ENCODE measurements at places on chromosomes 7 and 10.

GRCh38 chr10:102262744-102263370 lies 17.5 kb downstream of the GBF1 start:
- no peak for DNase-seq

DNA sequence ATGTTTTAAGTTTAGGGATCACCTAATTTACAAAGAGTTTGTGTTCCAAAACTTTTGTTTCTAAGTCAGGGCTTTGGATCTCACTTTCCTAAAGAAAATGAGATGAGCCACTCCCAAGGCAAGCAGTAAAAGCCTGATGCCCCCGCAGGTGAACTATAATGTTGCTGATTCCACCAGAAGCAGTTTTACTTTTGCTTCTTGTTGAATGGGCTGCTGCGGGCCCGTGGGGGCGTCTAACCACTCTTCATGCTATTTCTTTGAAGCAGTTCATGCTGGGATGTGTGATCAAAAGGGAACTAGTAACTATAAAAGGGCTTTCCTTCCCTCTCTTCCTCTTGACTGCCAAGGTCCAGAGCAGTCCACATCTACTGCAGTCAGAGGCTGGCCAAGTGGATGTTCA lies 118.7 kb upstream of the NEBL start:
- DNase-seq, result no peak

- DNase-seq, result no peak
Observed at GRCh38 chr10:102227050-102227449, 951 bp downstream of the ELOVL3 start.

DNA sequence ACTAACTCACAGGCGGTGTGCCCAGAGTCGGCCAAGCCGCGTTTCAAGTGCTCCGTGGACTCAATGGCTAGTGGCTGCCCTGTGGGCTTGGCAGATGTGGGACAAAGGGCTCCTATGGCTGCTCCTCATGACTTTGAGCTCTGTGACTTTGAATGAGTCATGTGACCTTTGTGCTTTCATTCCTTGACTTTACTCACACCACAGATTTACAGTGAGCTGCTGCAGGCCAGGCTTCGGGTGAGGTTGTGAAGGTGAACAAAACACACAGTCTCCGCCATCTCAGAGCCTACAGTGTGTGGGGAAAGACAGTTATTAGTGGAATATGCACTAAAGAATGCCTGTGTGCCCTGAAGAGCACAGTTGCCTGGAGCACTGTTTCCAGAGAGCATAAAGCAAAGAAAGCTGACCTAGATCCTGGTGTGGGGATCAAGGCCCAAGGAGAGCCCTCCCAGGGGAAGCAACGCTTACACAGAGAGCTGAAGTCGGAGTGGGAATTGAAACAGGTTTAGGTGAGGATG lies 29.7 kb upstream of the PLEKHA1 start:
- DNase-seq, result no peak

DNA sequence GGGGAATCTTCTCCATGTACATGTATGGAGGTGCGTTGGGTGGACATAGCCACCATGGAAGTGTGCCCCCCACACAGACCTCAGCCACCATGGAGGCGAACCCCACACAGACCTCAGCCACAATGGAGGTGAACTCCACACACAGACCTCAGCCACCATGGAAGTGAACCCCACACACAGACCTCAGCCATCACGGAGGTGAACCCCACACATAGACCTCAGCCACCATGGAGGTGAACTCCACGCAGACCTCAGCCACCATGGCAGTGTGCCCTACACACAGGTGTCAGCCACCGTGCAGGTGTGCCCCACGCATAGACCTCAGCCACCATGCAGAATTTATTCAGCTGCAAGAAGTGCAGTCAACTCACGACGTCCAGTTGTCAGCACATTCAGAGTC lies 339.7 kb downstream of the ACTR3B start:
- no peak for DNase-seq

GRCh38 chr10:99979066-99979685 lies 30.6 kb downstream of the DNMBP start:
- DNase-seq, result no peak

GRCh38 chr7:121519548-121520521 lies 123.7 kb upstream of the FAM3C start:
- no peak for DNase-seq

GRCh38 chr7:140048138-140048537 lies 14.6 kb downstream of the PARP12 start:
- DNase-seq, result no peak

DNA sequence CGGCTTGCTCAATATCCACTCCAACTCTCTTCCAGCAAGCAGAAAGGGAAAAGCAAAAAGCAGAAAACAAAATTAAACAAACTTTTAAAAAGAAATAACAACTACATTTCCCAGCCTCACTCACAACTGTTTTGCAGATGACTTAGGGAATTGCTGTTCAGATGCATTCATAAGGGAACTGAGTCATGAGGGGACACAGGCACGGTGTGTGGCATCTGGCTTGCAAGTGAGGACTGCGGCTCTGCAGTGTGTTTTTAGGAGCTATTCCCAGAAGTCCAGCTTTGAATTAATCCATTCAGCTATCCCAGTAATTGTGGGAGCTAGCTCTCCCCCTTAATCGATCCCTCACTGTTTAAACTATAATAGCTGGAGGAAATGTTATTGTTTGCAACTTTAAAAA lies 30.3 kb downstream of the PTN start:
- no peak for DNase-seq

DNA sequence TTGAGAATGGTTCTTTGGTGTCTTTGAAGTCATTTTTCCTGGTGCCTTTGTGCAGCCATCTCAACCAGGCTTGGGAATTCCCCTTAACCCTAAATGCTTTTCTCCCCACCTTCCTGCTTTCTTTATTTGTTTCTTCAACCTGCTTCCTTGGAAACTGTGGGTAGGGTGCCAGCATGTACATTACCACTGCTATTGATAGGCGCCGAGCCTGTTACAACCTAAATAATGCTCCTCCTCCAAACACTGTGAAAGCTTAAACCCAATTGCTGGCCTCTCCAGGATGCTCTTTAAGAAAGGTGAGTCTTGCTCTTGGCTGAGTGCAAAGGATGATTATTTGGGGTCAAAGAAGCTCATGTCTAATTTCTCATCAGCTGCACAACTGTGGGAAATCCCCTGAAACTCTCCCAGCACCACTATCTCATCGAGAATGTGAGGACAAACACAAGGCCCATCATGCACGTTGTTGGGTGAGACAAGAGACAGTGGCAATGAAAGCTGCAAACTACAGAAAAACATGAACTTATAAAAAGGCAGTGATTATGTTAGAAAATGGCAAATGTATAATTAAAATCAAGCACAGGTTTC lies 285.5 kb upstream of the IGFBP3 start:
- no peak for DNase-seq

GRCh38 chr10:113381981-113382509 lies 170.8 kb upstream of the HABP2 start:
- DNase-seq, result no peak

DNA sequence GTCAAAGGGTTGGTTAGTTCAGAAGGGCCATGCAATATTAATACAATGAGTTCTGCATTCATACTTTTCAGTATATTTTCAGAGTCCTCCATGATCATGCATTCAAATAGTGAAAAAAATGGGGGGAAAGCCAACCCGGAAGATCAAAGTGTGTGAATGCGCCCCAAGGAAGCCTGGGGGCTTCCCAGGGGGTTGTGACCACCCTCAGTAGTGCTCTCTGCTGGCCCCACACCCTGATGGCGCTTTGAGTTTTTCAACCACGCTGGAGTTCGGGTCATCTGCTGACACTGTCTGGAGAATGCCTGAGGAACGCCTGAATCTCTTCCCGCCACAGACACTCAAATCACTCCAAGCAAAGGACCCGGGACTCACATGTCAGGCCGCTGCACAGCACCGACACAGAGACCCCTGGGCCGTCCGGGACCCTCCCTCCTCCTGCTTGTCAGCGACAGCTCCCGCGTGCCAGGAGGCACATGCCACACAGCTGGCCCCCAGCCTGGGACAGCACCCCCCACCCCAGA lies 1.0 kb downstream of the TNS3 start:
- no peak for DNase-seq

- no peak for DNase-seq
Observed at GRCh38 chr7:74372511-74373111, 81.1 kb upstream of the GTF2IRD1 start.

GRCh38 chr7:110071192-110071591 lies 1019.7 kb upstream of the LRRN3 start:
- no peak for DNase-seq

GRCh38 chr7:115289971-115290370 lies 368.1 kb downstream of the MDFIC start:
- DNase-seq, result no peak

DNA sequence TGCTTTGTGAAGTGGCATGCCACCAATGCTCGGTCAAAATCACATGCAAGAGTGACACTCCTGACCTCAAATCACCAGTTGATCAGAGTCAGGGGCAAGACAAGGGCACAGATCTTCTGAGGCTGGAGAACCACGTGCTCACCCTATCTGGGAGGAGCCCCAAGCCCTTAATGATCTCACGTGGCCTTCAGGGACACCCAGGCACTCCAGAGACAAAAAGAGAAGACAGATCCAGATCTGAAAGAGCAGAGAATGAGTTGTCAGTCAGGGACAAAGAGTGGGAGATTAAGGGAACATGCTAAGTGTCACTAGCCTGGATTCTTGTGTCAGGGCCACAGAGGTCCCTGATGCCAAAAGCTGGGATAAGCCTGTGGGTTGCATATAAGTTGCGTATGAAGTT lies 134.3 kb downstream of the PLXNA4 start:
- DNase-seq, result no peak

DNA sequence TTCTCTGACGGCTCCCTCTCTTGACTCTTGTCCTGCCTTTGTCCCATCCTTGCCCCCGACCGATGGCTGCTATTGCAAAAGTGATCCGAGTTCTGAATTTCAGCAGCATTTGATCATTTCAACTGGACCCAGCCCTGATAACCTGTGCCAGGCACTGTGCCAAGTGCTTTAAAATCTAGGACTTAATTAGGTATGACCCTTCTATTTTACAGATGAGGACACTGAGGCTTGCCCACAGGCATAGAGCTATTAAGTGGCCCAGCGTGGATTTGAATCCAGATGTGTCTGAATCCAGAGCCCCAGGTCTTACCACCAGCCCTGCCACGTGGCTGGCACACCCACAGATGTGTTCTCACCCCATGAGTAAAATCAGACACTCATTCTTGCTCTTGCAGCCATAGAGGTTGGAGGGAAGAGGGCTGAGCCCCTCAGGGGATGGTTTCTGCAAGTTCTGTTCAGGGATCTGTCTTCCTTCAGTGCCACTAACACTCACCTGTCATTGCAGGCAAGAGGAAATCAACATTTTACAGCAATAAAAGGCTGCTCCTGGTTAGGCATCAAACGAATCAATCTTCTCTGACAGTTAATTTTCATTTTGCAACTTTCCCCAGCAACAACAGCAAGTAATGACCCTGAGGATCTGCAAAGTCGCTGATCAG lies 101.2 kb downstream of the GRID1 start:
- DNase-seq, result no peak

- DNase-seq, result no peak
Observed at GRCh38 chr7:77352665-77353406, 63.3 kb downstream of the GSAP start.

DNA sequence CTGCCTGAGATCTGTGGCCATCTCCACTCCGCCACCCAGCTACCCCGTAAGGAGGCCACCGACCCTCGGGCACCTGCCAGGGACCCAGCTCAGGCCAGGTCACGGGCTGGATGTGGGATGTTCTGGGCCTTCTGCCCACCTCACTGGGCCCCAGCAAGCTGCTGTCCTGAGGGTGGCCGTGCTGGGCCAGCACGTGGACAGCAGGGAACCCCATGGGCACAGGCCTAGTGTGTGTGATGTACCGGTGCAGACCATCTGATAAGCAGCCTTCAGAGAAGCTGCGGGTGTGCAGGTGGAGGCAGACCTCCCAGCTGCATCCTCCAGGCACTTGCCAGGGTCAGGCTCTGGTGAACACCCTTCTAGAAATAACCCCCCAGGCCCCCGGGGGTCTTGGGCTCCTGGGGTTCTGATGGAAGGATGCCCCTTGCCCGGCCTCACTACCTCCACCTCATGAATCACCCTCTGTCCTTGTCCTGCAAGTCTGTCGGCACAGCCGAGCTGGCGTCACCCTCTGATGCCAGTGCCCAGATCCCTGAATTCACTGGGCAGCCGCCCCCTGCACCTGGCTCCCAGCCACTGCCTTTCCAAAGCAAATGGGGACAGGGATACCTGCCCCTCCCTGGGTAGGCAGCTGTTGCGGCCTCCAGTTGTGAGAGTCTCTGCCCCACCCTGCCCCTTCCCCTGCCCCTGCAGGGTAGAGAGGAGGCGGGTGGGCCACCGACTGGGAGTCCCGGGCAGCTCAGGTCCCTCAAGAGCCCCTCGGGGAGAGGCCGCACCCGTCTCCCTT lies 139.8 kb downstream of the FAM53B start:
- no peak for DNase-seq

DNA sequence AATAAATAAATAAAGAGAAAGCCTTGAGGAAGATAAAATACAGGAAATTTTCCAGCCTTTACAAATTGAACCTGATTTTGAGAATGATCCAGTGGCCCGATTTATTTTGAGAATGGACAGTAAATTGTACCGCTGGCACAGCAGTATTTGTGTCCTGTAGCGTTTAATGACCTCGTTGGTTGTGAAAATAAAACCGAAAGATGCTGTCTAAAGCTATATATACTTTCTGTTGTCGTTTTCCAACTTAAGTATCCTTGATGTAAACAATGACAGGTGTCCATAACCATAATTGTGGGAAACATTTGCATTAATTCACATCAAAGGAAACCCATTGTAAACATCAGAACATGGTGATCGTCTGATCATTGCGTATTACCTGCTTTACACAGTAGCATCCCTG lies 38.8 kb downstream of the TBXAS1 start:
- DNase-seq, result no peak

DNA sequence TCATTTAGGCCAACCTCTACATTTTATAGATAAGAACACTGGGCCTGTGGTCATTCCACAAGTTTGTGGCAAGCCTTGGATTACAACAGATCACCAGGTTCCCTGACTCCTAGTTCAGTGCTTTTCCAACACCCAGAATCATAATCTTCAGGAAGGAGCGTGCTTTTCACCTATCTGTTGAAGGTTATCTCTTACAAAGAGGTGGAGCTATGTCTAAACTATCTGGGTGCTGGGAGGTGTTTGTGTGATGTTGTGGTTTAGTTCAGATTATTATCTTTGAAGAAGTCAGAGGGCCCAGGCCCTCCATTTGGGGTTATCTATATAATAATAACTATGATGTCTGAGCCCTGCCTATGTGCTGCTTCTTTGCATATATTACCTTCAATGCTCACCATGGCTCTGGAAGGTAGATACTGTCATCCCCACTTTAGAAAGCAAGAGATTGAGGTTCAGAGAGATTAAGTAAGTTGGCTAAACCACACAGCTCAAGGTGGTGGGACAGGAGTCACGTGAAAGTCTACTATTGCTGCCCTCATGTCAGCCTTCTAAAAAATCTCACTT lies 24.0 kb downstream of the IL2RA start:
- no peak for DNase-seq

- no peak for DNase-seq
Observed at GRCh38 chr7:73871163-73872011, 10.4 kb downstream of the TMEM270 start.

GRCh38 chr10:6603142-6604125 lies 23.4 kb upstream of the PRKCQ start:
- no peak for DNase-seq

- DNase-seq, result no peak
Observed at GRCh38 chr7:6571160-6571779, 6.0 kb upstream of the ZDHHC4 start.

Measured in SHP77 treated with DMSO at 0.1 percent for 48 hours (cell line).